ENCODE measurements at places on chromosomes 4 and X.

GRCh38 chr4:89598602-89599001 lies 238.4 kb downstream of the SNCA start:
- no peak for DNase-seq

- no peak for DNase-seq
Observed at GRCh38 chr4:3464349-3464905, 1.3 kb downstream of the DOK7 start.

DNA sequence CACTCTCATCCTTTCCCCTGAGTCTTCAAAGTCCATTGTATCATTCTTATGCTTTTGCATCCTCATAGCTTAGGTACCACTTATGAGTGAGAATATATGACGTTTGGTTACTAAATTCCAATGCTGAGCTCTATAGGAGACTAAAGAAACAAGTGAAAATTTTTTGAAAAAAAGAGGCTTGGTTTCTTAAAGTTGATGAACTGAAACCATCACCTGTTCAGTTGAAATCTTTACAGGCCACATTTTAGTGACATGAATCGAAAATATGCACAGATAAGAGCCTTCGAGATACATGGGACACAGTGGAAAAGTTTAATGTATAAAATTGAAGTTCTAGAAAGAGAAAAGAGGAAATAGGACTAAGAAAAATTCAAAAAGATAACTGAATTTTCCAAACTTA lies 195.8 kb downstream of the GPM6A start:
- no peak for DNase-seq

- no peak for DNase-seq
Observed at GRCh38 chr4:141580523-141580922, 55.9 kb upstream of the IL15 start.

DNA sequence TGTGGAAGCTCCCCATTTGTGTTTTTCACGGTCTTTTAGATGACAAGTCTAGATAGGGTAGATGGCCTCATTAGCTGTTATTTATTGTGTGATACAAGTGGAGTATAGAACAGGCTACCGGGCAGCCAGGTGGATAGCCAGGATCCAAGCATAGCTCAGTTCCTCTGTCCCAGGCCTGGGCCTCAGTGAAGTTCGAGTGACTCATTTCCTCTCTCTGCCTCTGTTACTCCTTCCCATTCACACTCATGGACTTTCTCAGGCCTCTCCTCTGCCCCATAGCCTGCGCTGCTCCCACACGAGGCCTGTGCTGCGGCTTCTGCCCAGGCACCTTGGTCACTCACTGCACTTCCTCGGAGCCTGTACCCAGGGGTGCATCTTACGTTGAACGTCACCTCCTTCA lies 54.5 kb downstream of the TENM3 start:
- no peak for DNase-seq

DNA sequence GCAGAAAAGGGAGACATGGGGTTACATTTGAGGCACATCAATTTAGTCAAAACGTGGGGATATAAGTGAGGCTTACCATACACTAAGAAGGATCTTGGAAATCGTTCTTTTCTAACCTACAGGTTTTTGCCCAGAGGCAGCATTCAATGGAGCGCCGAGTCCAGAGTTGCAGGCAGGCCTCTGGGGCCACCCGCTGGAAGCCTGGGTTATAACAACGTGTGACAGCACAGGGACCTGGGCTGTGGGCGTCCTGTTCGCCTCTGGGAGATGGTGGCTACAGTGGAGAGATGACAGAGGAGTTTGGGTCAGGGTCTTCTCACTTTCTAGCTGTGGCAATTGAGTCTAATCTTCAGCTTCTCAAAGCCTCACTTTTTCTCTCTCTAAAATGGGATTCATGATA lies 53.9 kb downstream of the ENPP6 start:
- DNase-seq, result peak; percentile 25

- peak; percentile 79 for DNase-seq
Observed at GRCh38 chrX:9995855-9996339, 28.7 kb downstream of the CLDN34 start.

DNA sequence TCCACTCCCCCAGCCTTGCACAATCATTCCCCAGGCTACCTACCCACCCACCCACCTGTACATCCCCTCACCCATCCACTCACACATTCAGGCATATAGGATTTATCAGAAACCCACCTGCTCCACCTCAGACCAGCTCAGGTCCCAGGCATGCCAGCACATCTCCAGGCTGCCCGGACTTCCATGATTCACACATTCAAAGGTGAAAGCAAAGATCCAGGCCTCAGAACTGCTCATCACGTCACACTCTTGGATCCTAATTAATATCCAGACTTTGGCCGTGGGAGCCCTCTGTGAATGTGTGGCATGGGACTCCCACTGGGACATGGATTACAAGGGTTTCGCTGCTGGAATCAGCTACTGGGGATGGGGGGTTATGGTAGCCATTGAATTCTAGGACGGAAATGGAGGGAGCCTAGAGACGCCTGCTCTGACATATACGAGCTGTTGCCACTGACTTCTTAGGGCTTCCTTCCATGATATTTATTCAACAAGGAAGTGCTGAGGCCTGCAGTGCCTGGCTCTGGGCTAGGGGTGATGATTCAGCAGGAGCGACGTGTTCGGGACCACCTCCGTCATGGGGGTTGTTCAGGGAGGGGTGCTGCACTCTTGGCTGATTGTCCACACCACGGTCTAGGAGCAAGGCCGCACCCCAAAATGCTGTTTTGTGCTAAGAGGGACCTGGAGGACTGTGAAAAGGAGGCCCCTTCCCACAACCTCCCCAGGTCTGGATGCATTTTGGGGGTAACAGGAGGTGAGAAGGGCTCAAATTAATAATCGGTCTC lies 56.9 kb upstream of the ADRA2C start:
- DNase-seq, result no peak

- DNase-seq, result no peak
Observed at GRCh38 chr4:25817059-25817681, 45.6 kb downstream of the SEL1L3 start.

- DNase-seq, result no peak
Observed at GRCh38 chr4:14621731-14622463, 380.4 kb upstream of the CPEB2 start.

- no peak for DNase-seq
Observed at GRCh38 chr4:125849869-125850268, 535.1 kb downstream of the FAT4 start.

DNA sequence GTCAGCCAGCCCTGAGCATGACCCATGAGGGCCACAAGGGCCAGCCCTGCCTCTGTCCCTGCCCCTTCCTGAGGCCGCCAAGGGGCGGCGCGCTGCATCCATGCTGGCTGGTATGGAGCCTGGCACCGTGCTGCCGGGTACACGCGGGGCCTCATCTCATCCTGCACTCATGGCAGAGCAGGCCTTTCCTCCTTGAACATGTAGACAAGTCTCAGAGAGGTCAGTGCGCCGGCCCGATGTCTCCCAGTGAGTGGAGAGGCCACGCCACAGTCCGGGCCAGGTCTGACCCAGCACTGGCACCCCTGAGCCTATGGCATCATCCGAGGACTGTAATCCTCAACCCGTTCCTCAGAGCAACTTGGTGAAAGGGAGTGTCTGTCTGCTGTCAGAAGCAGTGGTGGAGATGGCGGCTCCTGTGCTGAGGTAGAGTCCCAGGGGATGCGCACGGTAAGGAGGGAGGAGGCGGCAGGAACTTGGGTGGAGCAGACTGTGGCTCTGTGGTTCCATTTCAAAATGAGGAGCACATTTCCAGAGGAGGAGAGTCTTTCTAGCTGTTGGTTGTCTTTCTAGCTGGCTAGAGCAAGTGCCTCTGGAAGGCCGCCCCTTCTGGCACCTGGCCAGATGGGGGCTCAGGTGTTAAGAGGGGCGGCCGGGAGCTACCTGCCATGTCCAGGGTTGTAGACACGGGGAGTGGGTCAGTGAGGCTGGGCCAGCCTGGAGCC lies 32.8 kb downstream of the TRMT44 start:
- no peak for DNase-seq

DNA sequence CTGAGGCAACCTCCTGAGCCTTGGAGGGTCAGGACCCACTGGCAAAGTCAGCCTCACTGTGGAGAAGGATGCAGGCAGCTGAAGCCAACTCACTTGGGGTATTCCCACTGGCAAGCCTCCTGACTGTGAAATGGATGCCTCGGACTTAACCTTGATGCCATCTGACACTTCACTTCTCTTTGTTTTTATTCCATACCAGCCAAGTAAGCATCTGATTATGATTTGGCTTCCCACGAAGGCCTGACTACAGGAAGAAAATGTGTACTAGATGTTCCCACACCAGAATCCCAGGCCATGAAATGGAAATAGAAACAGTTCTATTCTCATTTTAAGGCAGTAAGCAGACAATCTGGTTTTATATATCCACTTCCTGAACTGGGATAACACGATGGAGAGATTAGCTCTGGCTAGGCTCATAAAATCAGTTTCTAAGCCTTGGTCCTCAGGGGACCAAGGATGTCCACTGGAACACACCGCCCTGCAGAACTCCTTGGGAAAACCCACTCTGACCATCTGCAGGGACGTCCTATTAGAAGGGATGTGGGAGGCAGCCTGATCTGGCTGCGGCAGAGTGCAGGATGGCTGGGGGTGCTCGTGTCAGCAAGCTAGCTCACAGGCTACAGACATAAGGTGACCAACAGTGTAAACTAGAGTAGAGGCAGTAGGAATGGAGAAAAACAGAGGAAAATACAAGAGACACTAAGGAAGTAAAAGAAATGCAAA lies 89.3 kb downstream of the TSPAN5 start:
- DNase-seq, result no peak

- no peak for DNase-seq
Observed at GRCh38 chr4:58456727-58457384, 1346.7 kb upstream of the IGFBP7 start.

- DNase-seq, result no peak
Observed at GRCh38 chr4:182213004-182213403, 30.2 kb upstream of the TENM3 start.

- peak; percentile 15 for DNase-seq
Observed at GRCh38 chrX:1466232-1466661, 13.5 kb upstream of the ASMTL start.

DNA sequence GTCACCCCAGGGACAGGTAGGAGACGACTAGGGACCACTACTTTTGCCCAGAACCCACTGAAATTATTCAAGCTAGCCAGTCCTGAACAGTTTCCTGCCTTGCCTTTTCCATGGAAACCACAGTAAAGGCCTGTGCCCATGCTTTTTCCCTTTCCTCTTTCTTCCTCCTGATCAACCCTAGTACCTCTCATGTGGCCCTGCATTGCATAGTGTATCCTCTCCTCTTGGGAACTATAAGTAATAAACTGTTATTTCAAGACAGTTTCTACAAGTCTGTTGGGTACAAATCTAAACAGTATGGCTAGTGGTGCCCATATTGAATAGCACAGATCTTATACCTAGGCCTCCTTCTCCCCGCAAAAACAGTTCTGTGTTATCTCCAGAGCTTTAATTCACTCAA lies 14.5 kb downstream of the CISD2 start:
- DNase-seq, result no peak

DNA sequence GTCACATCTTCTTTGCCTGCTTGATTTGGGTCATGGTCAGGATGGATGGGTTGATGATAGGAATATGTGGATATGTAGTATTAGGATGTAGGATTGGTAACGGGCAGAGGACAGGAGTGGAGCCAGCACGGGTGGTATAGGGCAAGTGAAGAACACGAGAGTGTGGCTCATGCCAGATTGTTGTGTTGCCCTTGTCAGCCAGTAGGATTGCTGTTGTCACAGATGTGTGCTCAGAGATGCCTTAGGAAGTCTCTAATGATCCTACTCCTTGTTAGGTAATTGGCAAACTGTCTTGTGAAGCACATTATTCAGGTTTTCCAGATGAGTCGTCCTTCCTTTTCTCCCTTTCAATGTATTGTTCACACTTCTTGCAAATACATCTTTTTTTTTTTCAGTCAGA lies 5.5 kb downstream of the ATP10D start:
- no peak for DNase-seq

DNA sequence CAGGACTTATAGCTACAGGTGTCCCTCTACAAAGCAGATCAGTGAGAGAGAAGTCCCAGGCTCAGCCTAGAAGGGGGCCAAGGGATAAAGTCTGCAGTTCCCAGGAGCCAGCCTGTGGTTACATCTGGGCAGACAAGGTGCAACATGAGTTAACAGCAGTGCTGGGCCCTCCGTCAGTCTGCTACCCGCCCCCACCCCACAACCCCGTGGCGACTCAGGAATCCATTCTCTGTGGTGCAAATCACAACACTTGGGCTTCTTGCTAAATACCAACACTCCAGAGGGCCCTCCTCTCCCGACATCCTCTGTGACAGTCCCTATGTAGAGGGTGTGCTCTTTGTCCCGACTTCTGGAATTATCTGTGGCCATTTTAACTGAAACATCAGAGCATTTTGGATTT lies 13.8 kb downstream of the GPM6B start:
- no peak for DNase-seq

DNA sequence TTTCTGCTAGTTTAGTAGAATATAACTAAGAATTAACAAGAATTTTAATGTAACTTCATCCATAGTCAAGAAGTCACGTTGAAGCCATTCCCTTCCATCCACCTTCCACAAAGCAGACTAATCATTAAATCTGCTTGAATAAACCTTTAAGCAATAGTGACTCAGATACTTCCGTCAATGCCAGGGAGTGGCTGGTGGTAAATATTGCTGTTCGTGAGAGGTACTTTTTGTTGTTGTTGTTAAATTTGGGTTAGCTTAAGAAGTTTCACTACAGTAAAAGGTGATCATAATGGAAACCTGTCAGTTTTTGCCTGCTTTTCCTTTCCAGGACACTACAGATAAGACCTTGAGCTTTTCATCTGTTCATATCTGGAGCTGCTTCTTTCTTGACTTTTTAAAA lies 316.3 kb downstream of the TMA16 start:
- DNase-seq, result no peak

- no peak for DNase-seq
Observed at GRCh38 chr4:4866866-4867374, 7.5 kb downstream of the MSX1 start.

DNA sequence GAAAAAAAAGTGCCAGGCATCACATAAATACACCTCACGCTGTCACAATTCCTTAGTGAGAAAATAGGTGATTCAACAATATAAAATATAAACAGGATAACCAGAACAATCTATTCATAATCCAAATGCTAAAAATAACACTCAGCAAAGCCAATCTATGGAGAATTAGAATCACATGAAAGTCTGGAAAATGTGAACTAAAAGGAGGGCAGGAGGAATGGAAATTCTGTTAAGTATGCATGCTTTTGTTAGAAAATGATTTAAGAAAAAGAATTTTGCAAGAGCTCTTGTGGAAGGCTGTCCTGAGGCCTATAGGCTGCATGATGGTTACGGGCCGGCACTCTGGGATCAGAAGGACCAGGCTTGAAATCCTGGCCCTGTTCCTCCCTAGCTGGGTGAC lies 70.6 kb upstream of the PROM1 start:
- DNase-seq, result no peak

GRCh38 chr4:147175460-147176025 lies 229.9 kb upstream of the TTC29 start:
- DNase-seq, result no peak

GRCh38 chr4:48065587-48066052 lies 49.0 kb downstream of the NIPAL1 start:
- DNase-seq, result no peak

DNA sequence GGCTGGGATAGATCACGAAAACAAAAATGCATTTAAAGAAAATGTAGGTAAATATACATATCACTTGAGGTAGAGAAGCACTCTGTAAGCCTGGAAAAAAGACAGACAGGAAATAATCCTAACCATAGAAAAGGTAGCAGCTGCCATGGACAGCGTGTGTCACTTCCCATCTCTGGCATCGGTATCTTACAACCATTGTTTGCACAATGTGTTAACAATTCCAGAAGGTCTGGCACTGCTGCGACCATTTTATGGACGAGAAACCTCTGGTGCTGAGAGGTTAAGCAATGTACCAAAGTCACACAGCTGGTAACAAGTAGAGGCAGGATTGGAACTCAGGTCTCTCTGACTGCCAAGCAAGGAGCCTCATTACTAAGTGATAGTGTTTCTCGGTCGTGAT lies 1.7 kb upstream of the MTNR1A start:
- DNase-seq, result no peak

GRCh38 chr4:161186012-161186411 lies 977.8 kb downstream of the FSTL5 start:
- no peak for DNase-seq
